Neural crest cell (in vitro differentiated cells): ENCODE measurements at places on chromosomes 16 and 17. TPM values are rescaled to one million over a fixed set of nuclear protein-coding genes. Genes with fewer than 3 reads are reported as not detected.

The JPH3 gene
- 9.1 and 9.5 TPM in 2 replicates for total RNA-seq

The HDAC5 gene
- total RNA-seq = 27.1 and 27.2 TPM in 2 replicates

The FBF1 gene
- total RNA-seq = 21.7 and 25.9 TPM in 2 replicates

DNA sequence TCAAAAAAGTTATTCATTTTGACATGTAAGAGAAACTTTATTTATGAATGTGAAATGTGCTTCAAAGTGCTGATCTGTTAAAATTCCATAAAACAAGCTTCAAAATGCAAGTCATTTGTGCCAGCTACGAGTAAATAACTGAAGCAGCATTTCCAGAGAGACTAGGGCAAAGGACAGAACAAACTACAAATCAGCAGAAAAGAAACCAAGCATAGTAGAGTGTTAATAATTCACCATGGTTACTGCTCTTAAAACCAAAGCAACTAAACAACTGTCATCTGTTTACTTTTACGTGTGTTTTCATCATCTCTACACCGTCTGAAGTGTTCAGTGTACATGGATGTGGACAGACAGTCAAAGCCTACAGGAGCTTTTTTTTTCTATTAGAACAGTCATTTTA, 1.6 kb upstream of the ASPA start:
- no peak for DNase-seq
- H3K27me3 ChIP-seq = no peaks in the 10 kb centered on the region
- no peak overlapping the region for H3K4me3 ChIP-seq
- H3K4me1 ChIP-seq = peaks cover 27% of the 10 kb centered on the region
- H3K36me3 ChIP-seq = no peaks in the 10 kb centered on the region
- no peak overlapping the region for H3K27ac ChIP-seq

DNA sequence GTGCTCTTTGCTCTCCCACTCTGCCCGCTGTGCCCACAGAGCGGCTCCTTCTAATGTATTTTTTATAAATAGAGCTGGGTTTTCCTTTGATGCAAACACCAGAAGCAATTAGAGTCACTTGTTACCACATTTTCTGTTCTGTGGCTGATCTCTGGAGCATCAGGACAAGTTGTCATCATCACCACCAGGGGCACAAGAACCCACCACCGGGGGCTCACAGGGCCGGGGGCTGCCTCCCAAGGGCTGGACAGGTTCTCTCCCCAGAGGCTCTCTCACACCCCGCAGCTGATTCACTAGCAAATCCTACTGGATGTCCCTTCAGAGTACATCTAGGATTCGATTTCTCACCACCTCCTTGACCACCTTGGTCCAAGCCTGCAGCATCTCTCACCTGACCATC, 18.5 kb downstream of the C16orf82 start:
- H3K4me3 ChIP-seq = no peak overlapping the region
- no peaks in the 10 kb centered on the region for H3K27me3 ChIP-seq
- peaks cover 26% of the 10 kb centered on the region for H3K4me1 ChIP-seq
- no peaks in the 10 kb centered on the region for H3K36me3 ChIP-seq
- no peak for DNase-seq

- peak; percentile 56 for DNase-seq
- H3K27ac ChIP-seq = no peak overlapping the region
- H3K4me3 ChIP-seq = peak overlapping the region; percentile 83
- H3K27me3 ChIP-seq = no peaks in the 10 kb centered on the region
- H3K4me1 ChIP-seq = peaks cover 23% of the 10 kb centered on the region
- H3K36me3 ChIP-seq = peaks cover 3% of the 10 kb centered on the region
Observed at GRCh38 chr17:46770818-46771560, 47.5 kb downstream of the WNT3 start.

DNA sequence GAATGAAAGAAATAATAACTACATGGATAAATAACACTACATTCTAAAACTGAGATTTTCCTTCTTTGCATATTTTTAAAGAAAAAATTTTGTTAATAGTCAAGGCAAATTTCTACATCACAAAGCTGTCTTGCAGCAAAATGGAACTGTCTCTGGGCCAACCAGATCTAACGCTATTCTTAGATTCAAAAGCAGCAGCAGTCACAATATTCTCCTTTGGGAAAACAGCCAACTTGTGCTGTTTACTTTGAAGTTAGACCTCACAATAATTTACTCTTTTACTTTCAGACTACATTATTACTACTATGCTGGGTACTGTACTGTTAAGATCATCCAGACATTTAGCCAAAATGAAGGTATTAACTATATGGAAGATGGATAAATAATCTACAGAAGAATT, 189.1 kb downstream of the CEP112 start:
- no peak overlapping the region for H3K4me3 ChIP-seq
- no peaks in the 10 kb centered on the region for H3K4me1 ChIP-seq
- H3K27ac ChIP-seq = no peak overlapping the region
- H3K36me3 ChIP-seq = peaks cover 27% of the 10 kb centered on the region
- no peak for DNase-seq
- H3K27me3 ChIP-seq = no peaks in the 10 kb centered on the region
